ENCODE measurements at places on chromosomes 2 and 18.

GRCh38 chr2:181076658-181077057 lies 96.3 kb downstream of the UBE2E3 start:
- DNase-seq = no peak

DNA sequence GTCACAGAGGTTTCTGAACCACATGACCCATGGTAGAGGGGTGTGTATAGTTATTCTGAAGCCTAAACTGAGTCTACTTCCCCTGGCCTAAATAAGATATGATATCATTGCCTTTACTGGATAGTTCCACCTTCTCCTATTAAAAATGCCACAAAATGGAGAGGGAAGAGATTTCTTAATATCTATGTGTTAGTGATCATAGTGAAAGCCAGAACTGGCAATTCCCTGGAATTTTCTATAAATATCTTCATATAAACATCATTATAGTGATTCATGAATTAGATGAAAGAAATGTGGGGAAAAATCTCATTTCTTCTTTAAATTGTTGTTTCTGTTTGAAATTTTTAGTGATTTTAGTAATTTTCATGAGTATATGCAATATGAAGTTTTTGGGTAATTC lies 45.8 kb downstream of the TSHZ1 start:
- DNase-seq = no peak

- no peak for DNase-seq
Observed at GRCh38 chr2:233338812-233339368, 15.4 kb upstream of the DGKD start.

- DNase-seq = no peak
Observed at GRCh38 chr2:239107936-239108335, 260.1 kb downstream of the TWIST2 start.

DNA sequence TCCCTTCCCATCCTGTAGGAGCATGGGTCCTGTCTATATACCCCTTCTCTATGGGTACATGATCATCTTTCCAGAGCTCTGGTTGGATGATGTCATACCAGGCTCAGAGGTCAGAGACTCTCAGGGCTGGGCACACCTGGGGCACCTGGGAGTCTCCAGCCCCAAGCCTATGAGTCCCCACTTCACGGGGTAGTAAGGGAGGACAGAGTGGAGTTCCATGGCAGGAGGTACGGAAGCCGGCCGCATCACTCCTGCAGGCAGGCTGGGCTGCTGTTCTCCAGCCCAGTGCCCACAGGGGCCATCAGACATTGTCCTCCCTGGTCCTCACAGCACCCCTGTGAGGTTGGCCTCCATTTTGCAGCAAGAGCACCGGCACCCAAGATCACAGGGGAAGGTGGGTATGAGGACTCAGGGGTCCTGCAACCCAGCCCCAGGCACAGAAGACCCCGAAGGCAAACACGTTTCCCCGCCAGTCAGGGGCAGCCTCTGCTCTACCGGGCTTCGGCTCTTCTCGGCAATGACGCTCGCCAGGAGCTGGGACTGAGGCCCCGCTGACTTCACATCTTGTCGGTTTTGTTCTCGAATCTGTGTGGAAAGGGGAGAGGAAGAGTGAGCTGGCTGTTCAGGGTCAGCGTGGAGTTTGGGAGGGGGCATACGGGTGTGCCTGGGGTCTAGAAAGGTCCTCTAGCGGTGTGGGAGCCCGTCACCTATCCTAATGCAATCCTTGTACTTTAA lies 91.5 kb downstream of the ADD2 start:
- no peak for DNase-seq

DNA sequence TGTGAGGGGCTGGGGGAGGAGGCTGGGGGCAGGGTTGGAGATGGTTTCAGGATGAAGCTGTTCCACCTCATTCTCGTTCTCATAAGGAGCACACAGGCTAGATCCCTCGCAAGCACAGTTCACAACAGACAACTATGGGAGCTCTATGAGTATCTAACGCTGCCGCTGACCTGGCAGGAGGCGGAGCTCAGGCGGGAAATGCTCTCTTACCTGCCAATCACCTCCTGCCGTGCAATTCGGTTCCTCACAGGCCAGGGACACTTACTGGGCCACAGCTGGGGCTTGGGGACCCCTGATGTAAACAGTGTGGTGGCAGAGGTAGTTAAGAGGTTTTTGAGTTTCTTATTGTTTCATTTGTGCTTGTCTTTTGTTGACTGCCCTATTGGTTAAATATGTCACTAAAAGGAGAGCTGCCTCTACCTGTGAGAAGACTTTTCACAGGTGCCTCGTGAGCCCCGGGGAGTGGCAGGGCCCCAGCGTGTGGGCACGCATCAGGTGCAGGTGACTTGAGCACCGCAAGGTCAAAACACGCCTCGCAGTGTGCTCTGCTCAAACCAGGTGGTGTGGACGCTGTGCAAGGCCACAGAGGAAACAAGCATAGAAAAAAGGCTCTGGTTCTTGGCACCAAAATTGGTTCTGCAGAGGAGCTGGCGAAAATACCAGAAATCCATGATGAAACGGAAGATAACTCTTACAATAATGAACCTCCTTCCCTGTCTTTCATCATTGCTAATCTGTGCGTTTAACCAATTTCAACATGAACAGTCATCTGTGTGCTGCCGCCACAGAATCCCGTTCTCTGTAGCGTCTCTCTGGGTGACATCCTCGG lies 10.2 kb downstream of the MLPH start:
- DNase-seq = no peak

Data from activated CD8-positive, alpha-beta T cell treated with anti-CD3 and anti-CD28 coated beads for 36 hours (primary cell).